Hematopoietic multipotent progenitor cell treated with erythropoietin and hydrocortisone succinate and interleukin-3 and kit ligand, for 8 days (in vitro differentiated cells): ENCODE measurements at places on chromosomes 3 and 15.

- no peak for DNase-seq
Measured at GRCh38 chr3:9351709-9352126, 11.1 kb upstream of the THUMPD3 start.

DNA sequence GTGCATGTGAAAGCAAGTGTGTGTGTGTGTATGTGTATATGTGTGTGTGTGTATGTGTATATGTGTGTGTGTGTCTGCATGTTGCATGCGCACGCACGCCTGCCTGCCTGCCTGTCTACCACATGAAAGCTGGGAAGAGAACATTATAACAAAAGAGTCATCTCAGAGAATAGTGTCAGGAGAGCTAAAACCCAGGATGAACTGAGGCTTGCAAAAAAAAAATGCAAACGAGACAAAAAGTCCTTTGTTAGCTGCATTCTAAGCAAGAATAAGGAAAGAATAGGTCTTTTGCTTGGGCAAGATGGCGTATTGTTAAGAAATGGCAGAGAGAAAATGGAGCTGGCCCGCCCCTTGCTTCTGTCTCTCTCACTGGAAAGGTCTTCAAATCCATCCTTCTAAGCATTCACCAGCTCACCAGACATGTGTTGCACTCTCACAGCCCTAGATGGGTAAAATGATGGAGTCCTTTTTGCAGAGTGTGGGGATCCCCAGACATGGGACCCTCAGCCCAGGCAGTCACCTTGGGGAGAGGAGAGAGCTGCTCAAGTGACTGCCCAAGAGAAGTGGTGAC lies 16.4 kb downstream of the WNT7A start:
- DNase-seq: no peak

DNA sequence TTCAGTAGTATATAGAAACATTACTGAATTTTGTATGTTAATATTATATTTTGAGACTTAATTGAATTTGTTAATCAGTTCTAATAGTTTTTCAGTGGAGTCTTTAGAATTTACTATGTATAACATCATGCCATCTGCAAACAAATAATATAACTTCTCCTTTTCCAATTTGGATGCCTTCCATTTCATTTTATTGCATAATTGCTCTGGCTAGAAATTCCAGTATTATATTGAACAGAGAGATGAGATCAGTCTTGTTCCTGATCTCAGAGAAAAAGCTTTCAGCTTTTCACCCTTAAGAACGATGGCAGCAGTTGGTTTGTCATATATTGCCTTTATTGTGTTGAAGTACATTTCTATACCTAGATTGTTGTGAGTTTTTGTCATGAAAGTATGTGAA lies 40.4 kb downstream of the OR4F15 start:
- DNase-seq: no peak

- DNase-seq: no peak
Measured at GRCh38 chr15:80507131-80507530, 102.9 kb downstream of the ARNT2 start.

- DNase-seq: no peak
Measured at GRCh38 chr3:172260381-172260780, 187.9 kb downstream of the GHSR start.

DNA sequence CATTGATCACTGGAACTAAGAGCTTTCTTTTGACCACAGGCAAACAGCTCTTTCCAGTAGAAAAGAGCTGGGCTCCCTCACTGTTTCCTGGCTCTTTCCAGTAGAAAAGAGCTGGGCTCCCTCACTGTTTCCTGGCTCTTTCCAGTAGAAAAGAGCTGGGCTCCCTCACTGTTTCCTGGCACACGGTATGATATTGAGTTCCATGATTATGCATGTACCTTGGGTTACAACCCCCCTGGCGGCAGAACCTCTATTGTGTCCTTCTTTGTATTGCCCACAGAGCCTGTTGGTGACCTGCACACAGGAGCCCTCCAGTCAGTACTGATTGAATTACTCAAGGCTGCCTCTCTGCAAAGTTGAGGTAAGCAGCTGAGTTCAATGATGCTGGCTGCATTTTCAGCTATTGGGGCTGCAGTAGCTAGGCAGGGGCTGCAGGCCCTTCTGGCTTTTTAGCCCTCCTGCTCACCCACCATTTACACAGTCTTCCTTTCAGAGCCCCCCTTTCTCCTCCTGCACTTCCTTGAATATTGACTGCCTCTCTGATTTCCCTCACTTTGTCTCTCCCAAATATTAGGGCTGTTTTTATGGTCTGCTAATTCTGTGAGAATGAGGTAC lies 10.2 kb downstream of the ACKR2 start:
- no peak for DNase-seq
